Kasumi-1 (cell line): ENCODE measurements at places on chromosomes 7 and 10.

- DNase-seq, result no peak
Observed at GRCh38 chr7:155680864-155681263, 36.4 kb downstream of the RBM33 start.

DNA sequence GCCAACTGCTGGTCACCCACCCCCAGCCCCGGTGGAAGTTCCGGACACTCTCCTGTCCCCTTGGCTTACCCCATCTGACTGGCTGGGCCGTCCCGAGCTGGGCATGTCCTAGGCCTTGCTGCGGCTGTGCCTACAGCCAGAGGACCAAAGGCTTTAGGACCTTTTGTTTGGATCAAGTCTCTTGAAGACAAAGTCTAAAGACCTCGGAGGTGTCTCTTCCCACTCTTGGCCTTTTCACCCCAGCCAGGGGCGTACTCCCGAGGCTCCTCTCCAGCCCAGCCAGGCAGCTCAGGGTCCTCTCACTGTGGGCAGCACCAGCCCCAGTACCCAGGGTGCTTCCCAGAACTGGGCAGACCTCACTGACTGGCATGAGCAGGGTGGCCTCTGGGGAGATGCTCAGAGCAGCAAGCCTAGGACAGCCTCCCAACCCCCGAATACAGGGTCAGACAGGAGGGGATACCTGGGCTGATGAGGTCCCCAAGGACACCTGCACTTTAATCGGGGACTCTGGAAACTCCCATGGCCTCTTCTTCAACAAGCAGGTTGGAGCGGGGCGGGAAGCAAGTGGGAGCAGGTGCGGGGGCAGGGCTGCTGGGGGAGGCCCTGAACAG, 2.7 kb upstream of the PWWP2B start:
- DNase-seq, result no peak

DNA sequence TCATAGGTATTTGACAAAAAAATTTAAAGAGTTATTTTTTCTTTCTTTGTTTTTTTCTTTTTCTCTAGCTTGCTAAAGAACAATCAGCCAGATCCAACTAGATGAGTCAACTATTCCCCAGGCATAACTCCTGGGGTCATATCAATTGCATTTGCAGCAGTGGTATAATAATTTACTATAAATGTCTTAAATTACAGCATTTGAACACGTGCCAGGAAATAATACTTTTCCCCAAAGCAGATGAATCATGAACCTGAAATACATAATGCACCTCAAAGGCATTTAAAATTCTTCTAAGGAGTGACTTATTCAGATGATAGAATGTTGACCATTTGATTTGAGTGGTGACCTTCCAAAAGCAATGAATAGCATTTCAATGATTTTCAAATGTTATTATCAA, 190.1 kb downstream of the LRRTM3 start:
- no peak for DNase-seq

DNA sequence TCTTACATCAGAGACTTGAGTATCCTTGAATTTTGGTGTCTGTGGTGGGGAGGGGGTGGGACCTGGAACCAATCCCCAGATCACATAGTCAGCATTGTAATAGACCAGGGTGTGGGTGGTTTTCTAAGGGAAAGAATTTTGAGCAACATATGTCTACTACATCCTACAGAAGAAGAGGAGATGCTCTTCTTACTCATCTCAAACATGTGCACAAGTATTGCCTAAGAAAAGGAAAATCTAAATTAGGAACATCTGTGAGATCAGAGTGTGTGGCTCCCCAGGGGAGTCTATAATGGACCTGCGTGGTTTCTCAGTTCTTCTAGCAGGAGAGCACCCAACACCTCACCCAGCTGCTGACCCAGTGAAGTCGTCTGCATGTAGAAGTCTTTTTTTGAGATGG, 148.8 kb downstream of the CCDC3 start:
- no peak for DNase-seq

GRCh38 chr7:70857793-70858545, 274.0 kb upstream of the GALNT17 start:
- DNase-seq, result no peak

DNA sequence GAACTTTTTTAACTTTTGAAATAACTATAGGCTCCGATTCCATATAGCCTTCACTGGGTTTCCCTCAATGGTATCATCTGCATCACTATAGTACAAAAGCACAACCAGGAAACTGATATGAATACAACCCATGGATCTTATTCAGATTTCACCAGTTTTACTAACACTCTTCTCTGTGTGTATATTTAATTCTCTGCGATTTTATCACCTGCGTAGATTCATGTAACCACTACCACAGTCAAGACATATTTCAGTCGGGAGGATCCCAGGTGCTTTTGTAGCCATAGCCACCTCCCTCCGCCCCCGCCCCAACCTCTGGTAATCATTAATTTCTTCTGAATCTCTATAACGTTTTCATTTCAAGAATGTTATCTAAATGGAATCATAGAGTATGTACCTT, 82.8 kb upstream of the C7orf33 start:
- DNase-seq, result no peak

DNA sequence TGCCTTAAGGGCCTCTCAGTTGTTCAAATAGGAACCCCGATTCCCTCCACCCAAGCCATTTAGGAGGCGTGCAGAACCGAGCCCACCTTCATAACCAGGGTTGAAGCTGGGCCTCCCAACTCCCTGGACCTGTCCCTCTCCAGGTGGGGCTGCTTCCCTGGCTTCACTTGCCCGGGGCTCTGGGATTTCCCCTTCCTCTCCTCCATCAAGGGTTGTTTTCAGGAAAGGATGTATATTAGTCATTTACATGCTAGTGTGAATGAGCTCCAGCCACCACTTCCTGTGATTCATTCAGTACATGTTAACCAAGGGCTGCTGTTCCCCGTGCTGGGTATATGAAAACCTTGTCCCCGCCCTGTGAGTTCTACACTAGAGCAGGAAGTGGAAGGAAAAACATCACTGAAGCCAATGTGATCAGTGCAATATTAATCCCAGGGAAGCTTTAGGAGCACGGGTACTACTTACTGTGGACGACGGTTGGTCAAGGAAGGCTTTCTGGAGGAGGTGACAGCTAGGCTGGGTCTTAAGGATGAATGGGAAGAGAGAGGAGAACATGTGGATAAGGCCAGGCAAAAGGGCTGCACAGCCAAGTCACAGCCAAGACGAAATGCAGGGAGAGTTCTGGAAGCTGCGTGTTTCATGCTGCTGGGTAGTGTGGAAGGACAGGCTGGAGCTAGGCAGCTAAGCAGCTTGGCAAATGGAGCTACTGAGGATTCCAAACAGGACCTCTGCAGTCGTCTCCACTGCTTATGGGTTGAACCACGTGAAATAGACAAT, 150.1 kb upstream of the SHH start:
- DNase-seq, result peak; percentile 3

DNA sequence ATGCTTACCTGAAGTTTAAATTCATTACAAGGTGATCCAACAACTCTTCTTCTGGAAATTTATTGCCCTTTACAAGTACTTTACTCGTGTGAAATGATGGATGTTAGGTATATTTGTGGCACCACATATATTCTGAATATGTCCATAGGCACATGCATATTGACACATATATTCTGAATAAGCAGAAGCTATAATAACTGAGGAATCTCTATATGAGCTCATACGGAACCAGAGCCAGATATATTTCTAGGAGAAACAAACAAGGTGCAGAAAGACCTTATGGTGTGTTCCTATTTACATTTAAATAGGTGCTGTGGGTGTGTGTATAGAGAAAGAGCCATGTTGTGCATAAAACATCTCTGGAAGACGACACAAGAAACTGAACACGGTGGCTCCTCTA, 456.1 kb upstream of the NPVF start:
- no peak for DNase-seq

- no peak for DNase-seq
Observed at GRCh38 chr10:100800931-100801330, 55.5 kb downstream of the PAX2 start.
